ENCODE measurements at places on chromosomes 2 and 18.

GRCh38 chr18:49075681-49076080 lies 124.9 kb upstream of the SMAD7 start:
- no peak for DNase-seq

DNA sequence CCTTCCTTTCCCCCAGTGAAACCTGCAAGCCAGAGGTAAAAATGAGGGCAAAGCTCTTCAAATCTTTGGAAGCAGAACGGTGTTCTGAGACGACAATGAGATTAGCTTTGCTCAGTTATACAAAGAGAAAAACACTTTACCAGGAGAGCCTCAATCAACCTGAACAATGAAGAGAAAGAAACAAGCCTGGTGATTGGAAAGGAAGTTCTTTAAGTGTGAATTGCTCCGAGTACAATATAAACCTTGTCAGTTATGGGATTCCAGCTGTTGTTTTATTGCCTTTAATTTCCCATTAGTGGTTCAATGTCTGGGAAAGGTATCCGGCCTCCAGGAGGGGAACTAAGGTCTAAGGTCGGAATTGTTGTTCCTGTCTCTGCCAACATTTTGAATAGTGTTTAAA lies 901.6 kb downstream of the EPHA4 start:
- DNase-seq = no peak

DNA sequence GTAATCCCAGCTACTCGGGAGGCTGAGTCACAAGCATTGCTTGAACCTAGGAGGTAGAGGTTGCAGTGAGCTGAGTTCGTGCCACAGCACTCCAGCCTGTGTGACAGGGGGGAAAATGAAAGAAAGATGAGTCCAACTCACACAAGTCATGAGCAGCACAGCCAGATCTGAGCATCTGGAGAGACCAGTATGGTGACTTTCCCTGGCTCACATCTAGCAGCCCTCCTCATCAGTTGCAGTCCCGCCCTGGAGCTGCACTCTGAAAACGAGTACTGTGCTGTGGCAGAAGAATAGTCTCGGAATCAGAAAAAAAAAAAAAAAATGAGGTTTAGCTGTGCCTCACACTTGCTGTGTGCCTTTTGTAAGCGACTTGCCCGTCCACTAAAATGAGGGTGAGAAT lies 74.4 kb upstream of the TRIB2 start:
- DNase-seq = no peak

- DNase-seq = no peak
Observed at GRCh38 chr2:10519394-10519740, 71.2 kb upstream of the ODC1 start.

- DNase-seq = no peak
Observed at GRCh38 chr2:55123851-55124269, 73.6 kb upstream of the RTN4 start.

Measured in CD4-positive, alpha-beta T cell treated with Interleukin-6 at 100 ng/mL for 8 hours (primary cell).